Esophagus squamous epithelium (tissue), 5 donors: ENCODE measurements at places on chromosomes 6 and 20. TPM values are rescaled to one million over a fixed set of nuclear protein-coding genes. Genes with fewer than 3 reads are reported as not detected.

The TOX2 gene
- total RNA-seq = 22.9 TPM

The LPA gene
- 0.83 TPM for total RNA-seq

The HLA-DRB5 gene
- 8.4 TPM for total RNA-seq

The HLA-DQB1 gene
- total RNA-seq = 2.6 TPM

The GPSM3 gene
- total RNA-seq = 1.6 TPM

The PSORS1C2 gene
- total RNA-seq = not detected

The CCDC170 gene
- total RNA-seq = 0.70 TPM

DNA sequence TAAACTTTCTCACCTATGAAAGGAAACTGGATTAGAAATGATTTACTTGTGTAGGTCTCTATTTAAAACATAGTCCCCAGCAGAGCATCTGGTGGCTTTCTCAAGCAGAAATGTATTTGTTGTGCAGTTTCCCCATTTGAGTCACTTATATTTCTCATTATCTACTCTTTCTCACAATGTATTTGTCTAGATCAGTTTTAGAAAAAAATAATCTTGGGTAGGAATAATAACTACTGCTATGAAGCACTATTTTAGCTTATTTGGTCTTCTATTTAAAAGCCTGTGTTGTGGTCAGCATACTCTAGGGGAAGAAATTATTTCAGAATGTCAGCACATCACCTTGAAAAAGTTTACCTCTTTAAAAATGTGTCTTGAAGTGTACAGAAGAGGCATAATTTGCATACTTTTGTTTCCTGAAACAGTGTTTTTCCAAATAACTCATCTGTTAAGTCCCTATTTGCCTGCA is 60.9 kb upstream of the PRL start:
- no peak for DNase-seq

GRCh38 chr20:49937027-49937929 is 1.1 kb downstream of the RNF114 start:
- DNase-seq = no peak

- DNase-seq = no peak
These were observed 22.2 kb upstream of the POU3F2 start for GRCh38 chr6:98812220-98812619.

- DNase-seq = no peak
These were observed 81.7 kb upstream of the CD83 start for GRCh38 chr6:14035874-14036273.

DNA sequence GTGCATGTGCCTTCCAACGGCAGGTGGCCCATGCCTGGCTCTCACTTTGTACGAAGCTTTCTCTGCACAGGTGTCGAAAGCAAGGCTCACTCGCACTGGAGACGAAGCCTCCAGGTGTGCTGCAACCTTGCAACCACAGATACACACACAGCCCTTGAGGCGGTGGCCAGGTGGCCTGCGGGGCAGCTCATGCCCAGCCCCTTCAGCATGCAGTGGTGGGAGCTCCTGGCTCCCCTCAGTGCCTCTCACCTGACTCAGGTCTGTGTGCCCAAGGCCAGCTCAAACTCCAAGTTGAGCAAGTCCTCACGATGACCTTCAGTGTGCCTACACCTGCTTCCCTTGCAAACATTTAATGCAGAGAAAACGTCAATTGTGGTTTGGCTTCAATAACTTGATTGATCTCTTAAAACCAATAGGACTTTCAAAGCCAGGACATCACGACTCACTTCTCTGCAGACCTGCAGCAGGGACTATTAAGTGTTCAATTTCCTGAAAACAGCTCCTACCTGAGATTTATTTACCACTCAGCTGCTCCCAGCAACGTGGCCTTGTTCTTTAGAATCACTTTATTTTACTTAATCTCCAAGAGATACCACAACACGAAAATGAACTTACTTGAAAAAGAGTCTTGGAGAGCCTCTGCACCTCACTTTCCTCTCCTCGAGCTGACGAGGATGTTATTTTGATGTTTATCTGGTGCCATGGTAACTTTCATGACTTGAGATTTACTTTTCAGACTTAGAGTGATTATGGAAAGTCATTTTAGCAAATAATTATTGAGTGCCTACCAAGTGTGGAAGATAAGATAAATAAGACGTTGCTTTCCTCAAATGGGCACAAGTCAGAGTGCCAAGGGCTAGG is 86.3 kb downstream of the SLC22A23 start:
- DNase-seq = no peak

- no peak for DNase-seq
These were observed 36.9 kb downstream of the SNX9 start for GRCh38 chr6:157859775-157860504.

DNA sequence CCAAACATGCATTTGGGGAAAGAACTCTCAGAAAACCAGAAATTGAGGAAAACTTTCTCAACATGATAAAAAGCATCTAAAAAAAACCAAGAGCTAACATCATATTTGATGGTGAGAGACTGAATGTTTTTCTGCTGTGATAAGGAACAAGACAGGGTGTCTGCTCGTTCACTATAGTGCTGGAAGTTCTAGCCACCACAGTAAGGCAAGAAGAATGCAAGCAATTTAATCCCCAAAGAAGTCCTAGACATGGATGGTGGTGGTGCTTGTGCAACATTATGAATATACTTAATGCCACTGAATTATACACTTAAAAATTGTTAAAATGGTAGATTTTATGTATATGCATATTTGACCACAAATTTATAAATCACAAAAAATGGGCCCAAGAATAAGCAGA is 53.4 kb downstream of the LYRM2 start:
- no peak for DNase-seq

GRCh38 chr6:112289038-112289566 is 34.7 kb upstream of the LAMA4 start:
- DNase-seq = no peak

- no peak for DNase-seq
These were observed 2.9 kb downstream of the SIRPB1 start for GRCh38 chr20:1616858-1617434.

GRCh38 chr6:24307881-24308280 is 50.0 kb downstream of the DCDC2 start:
- DNase-seq = no peak

DNA sequence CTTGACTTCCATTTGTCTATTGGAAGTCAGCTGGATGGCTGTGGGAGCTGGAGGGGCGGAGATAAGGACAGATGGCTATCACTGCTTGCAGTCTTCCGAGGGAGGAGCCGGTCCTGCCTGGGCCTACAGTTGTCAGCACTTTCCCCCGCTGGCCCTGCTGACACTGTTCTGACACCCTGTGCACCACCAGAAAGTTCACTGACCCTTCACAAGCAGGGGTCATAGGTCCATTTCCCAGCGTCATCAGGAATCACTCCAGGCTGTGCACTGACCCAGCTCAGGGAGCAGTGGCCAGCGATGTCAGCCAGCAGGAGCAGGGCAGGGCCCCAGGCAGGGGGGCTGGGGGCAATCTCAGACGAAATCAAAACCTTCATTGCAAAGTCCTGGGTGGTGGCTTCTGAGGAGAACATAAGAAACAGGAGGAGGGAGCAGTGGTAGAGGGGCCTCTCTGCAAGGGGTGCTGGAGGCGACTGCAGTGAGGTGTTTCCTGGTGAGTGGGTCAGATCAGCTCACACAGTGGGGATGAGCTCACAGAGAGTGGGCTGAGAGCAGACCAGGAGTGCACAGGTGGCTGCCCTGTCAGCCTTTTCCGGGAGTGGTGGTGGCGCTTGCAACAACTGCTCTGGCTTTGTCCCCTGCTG is 26.5 kb upstream of the PLEKHG1 start:
- DNase-seq = no peak

GRCh38 chr20:62844182-62844581 is 17.4 kb downstream of the TCFL5 start:
- no peak for DNase-seq

DNA sequence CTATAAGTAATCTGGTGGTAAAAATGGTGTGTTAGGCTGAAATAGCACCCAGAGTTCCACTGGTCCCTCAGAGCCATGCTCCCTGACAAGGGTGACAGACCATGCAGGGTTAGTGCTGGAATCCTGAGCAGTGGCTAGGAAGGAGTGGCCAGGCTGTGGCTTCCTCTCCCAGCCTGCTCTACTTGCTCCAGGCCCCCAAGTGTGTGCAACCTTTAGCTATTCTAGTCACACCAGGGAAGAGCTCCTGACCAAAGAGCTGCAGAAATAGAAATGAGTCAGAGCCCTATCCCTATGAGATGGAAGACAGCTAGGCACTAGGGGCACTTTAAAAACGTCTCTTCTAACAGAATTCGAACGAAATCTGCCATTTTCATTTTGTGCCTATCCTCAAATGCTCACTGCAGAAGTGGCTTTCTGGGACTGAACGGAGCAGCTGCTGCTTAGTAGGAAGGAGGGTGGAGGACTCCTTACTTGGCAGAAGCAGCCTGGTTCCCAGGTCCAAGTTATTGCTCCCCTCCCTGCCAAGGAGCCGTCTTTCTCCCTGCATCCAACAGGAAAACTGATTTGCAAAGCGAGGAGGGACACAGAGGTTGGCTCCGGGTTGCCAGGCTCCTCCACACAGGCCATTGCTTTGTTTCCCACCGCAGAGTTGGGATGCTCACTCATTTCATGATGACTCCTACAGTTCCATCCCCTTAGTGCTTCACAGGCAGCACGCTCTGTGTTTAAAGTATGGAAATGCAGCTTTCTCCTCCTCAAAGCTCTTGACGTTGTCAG is 754.5 kb downstream of the C6orf118 start:
- no peak for DNase-seq

DNA sequence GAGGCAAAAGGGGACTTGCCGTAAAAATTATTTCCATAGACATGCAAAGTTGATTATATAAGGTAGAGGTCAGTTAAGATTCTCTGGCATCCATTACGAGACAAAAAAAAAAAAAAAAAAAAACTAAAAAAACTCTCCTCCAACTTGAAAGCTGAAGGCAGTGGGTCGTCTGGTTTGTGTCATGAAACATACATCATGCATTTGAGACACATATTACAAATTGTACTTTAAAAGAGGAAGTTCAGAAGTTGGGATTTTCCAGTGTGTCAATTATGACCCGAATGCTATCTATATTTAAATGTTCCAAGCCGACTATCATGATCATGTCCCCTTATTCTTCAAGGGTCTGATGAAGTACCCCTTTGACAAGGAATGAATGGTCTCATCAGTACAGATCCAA is 125.1 kb downstream of the ZNF217 start:
- DNase-seq = no peak

DNA sequence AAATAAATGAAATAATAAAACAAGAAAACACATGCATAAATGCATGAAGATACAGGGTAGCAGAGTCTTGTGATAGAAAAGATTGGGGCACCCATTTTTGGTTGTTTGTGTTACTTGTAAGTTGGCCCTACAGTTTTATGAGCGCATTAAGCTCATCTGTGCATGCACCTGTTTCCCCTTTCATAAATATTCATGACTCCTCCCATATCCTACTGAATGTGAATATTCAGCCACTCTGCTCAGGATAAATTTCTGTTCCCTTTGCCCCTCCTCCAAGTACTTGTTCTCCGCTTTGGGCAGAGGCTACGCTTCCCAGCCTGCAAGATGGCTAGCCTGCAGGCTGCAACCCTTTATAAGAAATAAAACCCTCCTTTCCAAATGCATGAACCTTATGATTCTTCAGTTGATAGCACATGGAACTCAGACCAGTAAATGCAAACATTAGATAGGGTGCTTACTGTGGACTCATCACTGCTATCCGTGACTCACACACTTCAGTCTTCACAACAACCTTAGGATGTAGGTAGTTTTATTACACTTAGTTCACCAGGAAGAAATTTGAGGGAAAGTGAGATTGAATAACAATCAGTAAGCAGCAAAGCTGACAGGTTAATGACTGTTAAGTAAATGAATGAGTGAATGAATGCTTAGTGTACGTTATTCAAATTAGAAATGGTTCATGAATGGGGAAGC is 15.0 kb downstream of the ALDH8A1 start:
- no peak for DNase-seq

- DNase-seq = no peak
These were observed 126.4 kb downstream of the MMUT start for GRCh38 chr6:49336514-49337131.

GRCh38 chr6:35454391-35455110 is 2.4 kb downstream of the FANCE start:
- DNase-seq = no peak

DNA sequence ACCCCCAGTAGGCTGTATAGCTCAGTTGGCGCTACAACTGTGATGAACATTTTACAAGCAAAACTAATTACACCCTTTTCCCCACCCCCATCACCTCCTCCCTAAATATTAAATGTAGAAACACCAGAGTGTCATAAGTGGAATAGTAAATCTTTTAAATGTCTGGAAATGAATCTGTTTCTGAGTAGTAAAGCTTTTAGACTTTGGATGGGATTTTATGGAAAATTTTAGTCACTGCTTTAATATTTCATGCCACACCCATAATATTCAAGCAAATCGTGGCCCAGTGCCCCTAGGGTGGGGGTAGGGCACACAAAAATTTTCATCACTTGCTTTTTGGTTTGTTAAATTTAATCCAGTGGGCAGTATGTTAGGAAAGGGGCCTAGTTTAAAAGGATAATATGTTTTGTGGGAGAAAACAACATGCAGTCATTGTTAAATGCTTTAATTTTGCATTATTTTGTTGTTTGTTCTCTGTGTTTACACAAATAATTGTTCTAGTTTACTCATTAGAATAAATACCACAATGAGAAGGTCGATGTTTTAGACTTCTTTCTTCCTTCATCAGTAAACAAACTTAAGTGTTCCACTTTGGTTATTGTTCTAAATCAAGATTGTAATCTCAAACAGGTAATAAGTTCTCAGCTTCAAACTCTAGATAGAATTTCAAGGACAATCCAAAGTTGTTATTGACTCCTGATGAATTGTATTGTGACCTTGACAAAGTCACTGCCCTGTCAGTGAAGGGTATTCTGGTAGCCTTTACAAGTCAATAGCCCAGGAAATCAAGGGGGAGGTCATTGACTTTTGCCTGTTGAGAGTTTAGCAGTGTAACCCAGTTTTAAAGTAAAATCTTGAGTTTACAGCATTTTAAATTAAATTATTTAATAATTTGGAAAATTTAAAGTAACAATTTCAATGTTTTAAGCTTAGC is 79.2 kb downstream of the CBFA2T2 start:
- no peak for DNase-seq

- no peak for DNase-seq
These were observed 97.2 kb upstream of the MAP7 start for GRCh38 chr6:136647363-136647852.

- DNase-seq = no peak
These were observed at the start of gene PPP1R3G for GRCh38 chr6:5084781-5085647. PPP1R3G (plus strand) TSS chr6:5085341; CDS start chr6:5085486, 145 bp downstream.

GRCh38 chr6:164322533-164322932 is 908.0 kb downstream of the QKI start:
- DNase-seq = no peak

GRCh38 chr20:10919396-10920140 is 245.8 kb upstream of the JAG1 start:
- no peak for DNase-seq

DNA sequence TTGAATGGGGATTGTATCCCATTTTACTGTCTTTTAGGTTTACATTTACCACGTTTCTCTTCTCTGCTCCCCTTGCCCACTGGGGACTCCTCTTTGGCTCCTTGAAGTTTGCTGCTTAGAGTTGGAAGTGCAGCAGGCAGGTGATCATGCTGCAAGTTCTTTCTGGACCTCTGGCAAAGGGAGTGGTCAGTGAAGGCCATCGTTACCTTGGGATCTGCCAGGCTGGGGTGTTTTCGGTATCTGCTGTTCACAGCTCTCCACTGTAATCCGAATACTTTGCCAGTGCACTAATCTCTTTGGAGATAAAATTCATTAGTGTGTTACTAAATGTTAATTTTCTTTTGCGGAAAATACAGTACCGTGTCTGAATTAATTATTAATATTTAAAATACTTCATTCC is 9.1 kb upstream of the EFCAB8 start:
- DNase-seq = no peak
